ENCODE measurements at places on chromosomes 4 and X. TPM values are rescaled to one million over a fixed set of nuclear protein-coding genes. Genes with fewer than 3 reads are reported as not detected.

DNA sequence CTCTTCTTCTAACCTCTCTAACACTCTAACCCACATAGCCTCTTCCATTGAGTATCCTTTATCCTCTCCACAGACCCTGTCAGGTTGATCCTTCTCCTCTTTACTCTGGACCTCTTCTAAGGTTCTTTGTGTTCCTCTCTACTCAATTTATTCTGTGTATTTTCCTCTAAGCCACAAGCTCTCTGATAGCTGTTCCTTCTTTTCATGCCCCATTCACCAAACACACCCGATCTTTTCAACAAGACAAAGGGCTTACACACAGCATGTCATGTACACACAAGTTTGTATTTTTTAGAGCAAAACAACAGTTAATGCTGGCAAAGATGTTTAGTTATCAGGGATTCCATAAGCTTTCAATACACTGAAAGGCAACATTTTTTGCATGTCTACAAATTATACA, 1.9 kb downstream of the SPIN2B start:
- no peaks in the 10 kb centered on the region for H3K36me3 ChIP-seq
- H3K27ac ChIP-seq, result no peak overlapping the region
- no peaks in the 10 kb centered on the region for H3K4me1 ChIP-seq
- H3K27me3 ChIP-seq, result no peaks in the 10 kb centered on the region
- no peak for DNase-seq

DNA sequence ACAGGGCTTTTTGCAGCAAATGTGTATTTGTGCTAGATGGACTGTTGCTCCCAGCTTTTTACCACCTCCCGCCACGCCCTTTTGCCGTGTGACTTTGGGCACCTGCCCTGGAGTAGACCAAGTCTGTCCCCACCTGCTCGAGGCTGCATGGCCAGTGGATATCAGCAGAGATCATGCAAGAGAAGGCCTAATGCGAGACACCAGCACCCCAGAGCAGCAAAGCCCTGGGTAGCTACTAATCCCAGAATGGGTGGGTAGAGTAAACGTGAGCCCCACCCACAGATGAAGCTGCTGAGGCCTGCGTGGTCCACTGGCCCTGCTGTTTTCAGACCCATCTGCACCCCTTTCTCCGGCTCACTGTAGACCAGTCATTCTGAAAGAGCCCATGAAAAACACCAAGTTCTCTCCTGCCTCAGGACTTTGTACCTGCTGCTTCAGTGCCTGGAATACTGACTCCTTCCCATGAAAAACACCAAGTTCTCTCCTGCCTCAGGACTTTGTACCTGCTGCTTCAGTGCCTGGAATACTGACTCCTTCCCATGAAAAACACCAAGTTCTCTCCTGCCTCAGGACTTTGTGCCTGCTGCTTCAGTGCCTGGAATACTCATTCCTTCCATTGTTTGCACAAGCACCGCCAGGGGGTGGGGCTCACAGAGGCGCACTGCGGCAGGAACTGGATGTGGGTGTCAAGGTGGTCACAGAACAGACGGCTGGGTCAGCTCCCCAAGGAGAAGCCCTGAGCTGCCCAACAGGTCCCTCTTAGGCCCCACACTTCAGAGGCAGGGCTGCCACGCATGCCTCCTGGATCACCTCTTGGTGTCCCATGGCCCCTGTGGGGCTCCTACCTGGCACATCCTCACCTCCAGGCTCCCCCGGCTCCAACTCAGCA, 5.1 kb upstream of the TNIP2 start:
- peak; percentile 75 for DNase-seq
- no peaks in the 10 kb centered on the region for H3K27me3 ChIP-seq
- peak overlapping the region; percentile 91 for H3K27ac ChIP-seq
- H3K4me3 ChIP-seq, result no peak overlapping the region
- H3K4me1 ChIP-seq, result peaks cover 46% of the 10 kb centered on the region

DNA sequence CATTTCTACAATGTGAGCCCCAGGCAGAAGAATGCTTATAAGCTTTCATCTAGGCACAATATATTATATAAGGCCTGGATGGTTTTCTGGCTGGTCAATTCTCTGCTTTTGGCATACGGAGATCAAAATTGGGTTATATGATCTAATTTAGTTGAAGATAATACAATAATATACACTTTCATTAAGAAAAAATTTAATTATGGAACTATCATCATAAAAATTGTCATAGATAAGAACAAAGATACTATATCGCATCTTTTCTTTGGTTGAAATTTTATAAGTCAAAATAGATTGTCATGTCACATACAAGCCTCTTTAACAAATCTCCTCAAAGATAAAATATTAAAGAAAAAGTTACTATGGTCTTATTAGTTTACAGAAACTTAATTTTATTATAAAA, 17.1 kb downstream of the DMD start:
- no peaks in the 10 kb centered on the region for H3K36me3 ChIP-seq
- no peaks in the 10 kb centered on the region for H3K27me3 ChIP-seq
- no peaks in the 10 kb centered on the region for H3K4me1 ChIP-seq
- no peak overlapping the region for H3K4me3 ChIP-seq

GRCh38 chr4:25926462-25926861, 12.4 kb downstream of the SMIM20 start:
- H3K27me3 ChIP-seq, result no peaks in the 10 kb centered on the region
- H3K36me3 ChIP-seq, result no peaks in the 10 kb centered on the region

DNA sequence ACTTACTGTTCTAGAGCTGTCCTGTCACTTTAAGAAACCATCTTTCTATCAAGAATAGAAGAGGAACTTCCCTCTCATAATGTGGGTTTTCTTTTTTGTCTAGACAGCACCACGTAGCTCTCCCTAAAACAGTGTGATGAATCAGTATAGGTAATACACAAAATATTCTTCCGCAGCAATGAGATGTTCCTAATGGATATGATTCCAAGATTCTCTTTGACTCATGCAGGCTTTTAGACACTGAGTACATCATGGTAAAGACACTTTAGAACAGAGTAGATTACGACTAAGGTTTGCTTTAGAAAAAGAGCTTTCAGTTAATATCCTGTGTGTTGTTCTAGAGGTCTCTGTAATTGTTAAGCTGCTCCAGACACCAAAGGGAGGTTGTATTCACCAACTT, 69.8 kb downstream of the PTTG2 start:
- H3K36me3 ChIP-seq, result peaks cover 8% of the 10 kb centered on the region
- no peak overlapping the region for H3K27ac ChIP-seq
- no peak overlapping the region for H3K4me3 ChIP-seq
- H3K27me3 ChIP-seq, result no peaks in the 10 kb centered on the region
- H3K4me1 ChIP-seq, result no peaks in the 10 kb centered on the region
- no peak for DNase-seq

GRCh38 chr4:13992975-13993520, 365.5 kb upstream of the BOD1L1 start:
- peaks cover 50% of the 10 kb centered on the region for H3K4me1 ChIP-seq
- DNase-seq, result no peak
- H3K4me3 ChIP-seq, result no peak overlapping the region
- no peaks in the 10 kb centered on the region for H3K36me3 ChIP-seq
- no peak overlapping the region for H3K27ac ChIP-seq

- no peaks in the 10 kb centered on the region for H3K27me3 ChIP-seq
- no peaks in the 10 kb centered on the region for H3K4me1 ChIP-seq
- H3K27ac ChIP-seq, result no peak overlapping the region
- no peak overlapping the region for H3K4me3 ChIP-seq
Observed at GRCh38 chr4:35975617-35976355, 268.5 kb downstream of the ARAP2 start.

- no peaks in the 10 kb centered on the region for H3K27me3 ChIP-seq
- H3K4me1 ChIP-seq, result peaks cover 9% of the 10 kb centered on the region
- peak; percentile 48 for DNase-seq
Observed at GRCh38 chr4:13656569-13657405, 29.3 kb upstream of the BOD1L1 start.

DNA sequence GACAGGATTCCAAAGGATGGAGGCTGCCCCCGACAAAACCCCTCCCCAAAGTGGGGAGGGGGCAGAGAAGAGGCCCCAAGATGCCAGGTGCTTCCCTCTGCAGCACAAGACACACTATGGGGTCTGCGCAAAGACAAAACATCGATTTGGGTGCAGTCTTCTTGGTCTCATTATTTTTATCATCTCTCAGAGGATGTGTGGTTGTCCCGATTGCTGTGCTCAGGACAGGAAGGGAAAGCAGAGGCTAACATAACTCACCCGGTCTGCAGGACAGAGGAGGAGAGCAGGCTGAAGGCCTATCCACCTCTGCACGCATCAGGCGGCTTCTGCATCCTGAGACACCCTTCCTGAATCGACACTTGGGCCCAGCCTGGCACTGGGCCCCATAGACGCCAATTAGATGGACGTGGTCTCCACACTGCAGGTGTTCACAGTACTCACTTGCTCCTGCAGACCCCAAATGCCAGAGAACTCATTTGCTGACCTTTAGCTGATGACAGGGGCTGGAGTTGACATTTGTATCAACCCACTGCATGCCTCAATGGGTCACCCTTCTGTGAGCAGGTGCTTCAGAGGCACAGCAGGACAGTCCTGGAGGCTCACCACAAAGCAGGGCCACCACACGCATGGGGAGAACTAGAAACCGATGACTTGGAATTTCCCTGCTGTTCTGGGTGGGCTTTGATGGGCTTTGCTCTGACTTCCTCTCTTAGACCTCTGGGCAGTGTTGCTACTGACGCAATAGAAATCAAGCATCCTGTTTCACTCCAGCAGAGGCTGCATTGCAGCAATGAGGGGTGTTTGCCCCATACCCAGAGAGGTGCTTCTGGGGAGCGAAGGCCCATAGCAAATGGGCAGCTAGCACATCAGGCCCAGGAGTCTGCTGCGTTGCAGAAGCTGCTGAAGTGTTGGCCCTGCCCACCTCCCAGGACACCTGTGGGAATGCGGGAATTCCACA, 96.3 kb upstream of the ENPP6 start:
- DNase-seq, result peak; percentile 54
- H3K4me3 ChIP-seq, result no peak overlapping the region
- H3K36me3 ChIP-seq, result no peaks in the 10 kb centered on the region
- H3K27me3 ChIP-seq, result no peaks in the 10 kb centered on the region

DNA sequence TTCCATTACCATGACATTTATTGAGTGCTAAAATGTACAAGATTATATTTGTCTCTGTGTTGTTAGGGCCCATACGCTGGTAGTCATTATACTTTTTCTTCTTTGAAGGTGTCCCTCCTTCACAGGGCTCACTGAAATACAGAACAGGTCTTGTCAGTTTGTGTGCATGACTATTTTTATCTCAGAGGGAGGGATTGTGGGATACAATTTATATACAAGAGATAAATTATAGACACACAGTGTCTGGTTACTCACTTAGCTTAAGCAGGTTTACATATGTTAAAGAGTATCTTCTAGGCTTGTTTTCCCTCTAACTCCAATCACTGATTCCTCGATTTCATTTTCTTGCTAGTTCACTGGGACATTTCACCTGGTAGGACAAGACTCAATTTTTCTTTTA, 143.3 kb upstream of the GUCY1A1 start:
- H3K36me3 ChIP-seq, result no peaks in the 10 kb centered on the region
- no peak for DNase-seq
- H3K27me3 ChIP-seq, result no peaks in the 10 kb centered on the region
- H3K4me1 ChIP-seq, result peaks cover 8% of the 10 kb centered on the region
- no peak overlapping the region for H3K27ac ChIP-seq

- DNase-seq, result no peak
- no peaks in the 10 kb centered on the region for H3K27me3 ChIP-seq
- H3K4me3 ChIP-seq, result no peak overlapping the region
- no peaks in the 10 kb centered on the region for H3K36me3 ChIP-seq
- H3K4me1 ChIP-seq, result no peaks in the 10 kb centered on the region
- no peak overlapping the region for H3K27ac ChIP-seq
Observed at GRCh38 chr4:6878451-6879059, 31.1 kb upstream of the TBC1D14 start.

GRCh38 chrX:150118476-150118875, 180.2 kb upstream of the EOLA2 start:
- no peak for DNase-seq
- H3K27ac ChIP-seq, result no peak overlapping the region
- no peaks in the 10 kb centered on the region for H3K36me3 ChIP-seq
- H3K4me3 ChIP-seq, result no peak overlapping the region
- no peaks in the 10 kb centered on the region for H3K4me1 ChIP-seq

DNA sequence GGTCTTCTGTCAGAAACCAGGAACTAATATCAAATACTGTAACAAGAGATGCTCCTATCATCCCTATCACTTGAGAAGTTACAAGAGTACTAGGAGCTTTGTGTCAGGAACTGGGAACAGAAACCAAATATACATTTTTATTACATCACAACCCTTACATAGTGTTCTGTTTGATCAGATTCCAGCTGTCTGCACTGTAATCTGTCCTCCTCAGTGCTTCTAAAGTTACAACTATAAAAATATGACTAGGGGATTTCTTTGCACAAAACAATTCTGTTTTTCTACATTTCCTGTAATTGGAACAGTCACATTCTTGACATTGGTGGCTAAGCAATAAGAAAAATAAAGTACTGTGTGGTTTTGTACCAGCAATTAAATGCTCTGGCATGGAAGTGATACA, 686.0 kb downstream of the PDHA2 start:
- H3K4me1 ChIP-seq, result no peaks in the 10 kb centered on the region
- H3K36me3 ChIP-seq, result no peaks in the 10 kb centered on the region
- H3K27ac ChIP-seq, result no peak overlapping the region
- no peaks in the 10 kb centered on the region for H3K27me3 ChIP-seq
- DNase-seq, result no peak
- no peak overlapping the region for H3K4me3 ChIP-seq

GRCh38 chrX:13383907-13384306, 64.1 kb upstream of the ATXN3L start:
- no peaks in the 10 kb centered on the region for H3K36me3 ChIP-seq
- no peaks in the 10 kb centered on the region for H3K27me3 ChIP-seq
- H3K4me3 ChIP-seq, result no peak overlapping the region
- H3K27ac ChIP-seq, result no peak overlapping the region
- no peaks in the 10 kb centered on the region for H3K4me1 ChIP-seq

- no peak overlapping the region for H3K27ac ChIP-seq
- H3K36me3 ChIP-seq, result no peaks in the 10 kb centered on the region
- no peaks in the 10 kb centered on the region for H3K27me3 ChIP-seq
Observed at GRCh38 chr4:166165829-166166420, 292.9 kb downstream of the TLL1 start.

- H3K4me1 ChIP-seq, result no peaks in the 10 kb centered on the region
- no peaks in the 10 kb centered on the region for H3K27me3 ChIP-seq
- H3K27ac ChIP-seq, result no peak overlapping the region
- H3K36me3 ChIP-seq, result no peaks in the 10 kb centered on the region
- H3K4me3 ChIP-seq, result no peak overlapping the region
Observed at GRCh38 chr4:182640932-182641331, 276.3 kb downstream of the DCTD start.

GRCh38 chr4:146330392-146330791, 116.1 kb downstream of the REELD1 start:
- no peak overlapping the region for H3K4me3 ChIP-seq
- DNase-seq, result no peak
- no peaks in the 10 kb centered on the region for H3K4me1 ChIP-seq
- no peaks in the 10 kb centered on the region for H3K36me3 ChIP-seq
- H3K27ac ChIP-seq, result no peak overlapping the region

- H3K4me3 ChIP-seq, result no peak overlapping the region
- H3K27me3 ChIP-seq, result no peaks in the 10 kb centered on the region
- no peak for DNase-seq
Observed at GRCh38 chr4:125789023-125789422, 474.3 kb downstream of the FAT4 start.

- DNase-seq, result no peak
- no peaks in the 10 kb centered on the region for H3K27me3 ChIP-seq
- no peak within 1 kb of the TSS for H3K4me3 ChIP-seq
- no peak within 1 kb of the TSS for H3K27ac ChIP-seq
Observed at GRCh38 chrX:151176231-151176750, at the start of gene GPR50. TSS of gene GPR50 (plus strand) at chrX:151176584. CDS start at chrX:151176722, 138 bp downstream.

CYBB gene
- total RNA-seq, result 11.2 TPM

DIPK2B gene
- total RNA-seq, result 6.7 TPM

SPRY1 gene
- total RNA-seq, result 118 TPM

GPR50 gene
- not detected for total RNA-seq

TLR6 gene
- total RNA-seq, result 0.99 TPM

CENPVL1 gene
- not detected for total RNA-seq

CSAG2 gene
- total RNA-seq, result not detected

NDST4 gene
- not detected for total RNA-seq

GAGE12E gene
- not detected for total RNA-seq

MAGED4 gene
- 5.2 TPM for total RNA-seq

ABLIM2 gene
- total RNA-seq, result 6.0 TPM

Data from body of pancreas (tissue), 4 donors.